ENCODE measurements at places on chromosomes 3 and 15.

DNA sequence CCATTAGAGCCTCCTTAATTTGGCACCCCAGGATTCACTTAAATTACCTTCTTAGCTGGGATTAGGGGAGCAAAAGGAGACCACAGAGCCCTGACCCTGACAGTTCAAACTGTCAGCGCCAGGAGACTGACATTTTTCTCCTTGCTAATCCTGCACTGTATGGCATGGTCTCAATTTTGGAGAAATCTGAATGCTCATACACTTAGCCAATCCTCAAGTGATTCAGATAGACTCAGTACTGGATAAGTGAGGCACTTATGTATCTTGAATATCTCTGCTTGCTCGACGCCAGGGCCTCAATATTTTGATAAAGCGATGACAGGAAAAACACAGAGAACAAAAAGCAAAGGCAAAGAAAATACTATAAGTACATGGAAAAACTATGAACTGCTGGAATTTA, 375.9 kb upstream of the WNT5A start:
- no peak for DNase-seq

DNA sequence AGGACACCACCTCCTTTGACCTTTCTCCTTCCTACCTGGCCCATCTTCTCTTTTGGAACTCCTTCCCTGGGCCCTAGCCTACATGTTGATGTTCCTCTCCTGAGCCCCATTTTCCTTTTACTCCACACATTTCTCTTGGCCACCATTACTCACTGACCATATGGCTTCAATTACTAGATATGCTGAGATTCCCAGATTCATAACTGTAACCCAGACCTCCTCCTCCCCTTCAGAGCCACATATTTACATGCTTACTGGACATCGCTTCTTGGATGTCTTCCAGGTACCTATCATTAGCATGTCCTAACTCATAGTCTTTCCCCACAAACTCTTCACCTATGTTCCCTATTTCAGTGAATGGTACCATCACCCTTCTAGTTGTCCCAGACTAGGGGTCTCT, 24.4 kb upstream of the TRIM59 start:
- peak; percentile 99 for DNase-seq

DNA sequence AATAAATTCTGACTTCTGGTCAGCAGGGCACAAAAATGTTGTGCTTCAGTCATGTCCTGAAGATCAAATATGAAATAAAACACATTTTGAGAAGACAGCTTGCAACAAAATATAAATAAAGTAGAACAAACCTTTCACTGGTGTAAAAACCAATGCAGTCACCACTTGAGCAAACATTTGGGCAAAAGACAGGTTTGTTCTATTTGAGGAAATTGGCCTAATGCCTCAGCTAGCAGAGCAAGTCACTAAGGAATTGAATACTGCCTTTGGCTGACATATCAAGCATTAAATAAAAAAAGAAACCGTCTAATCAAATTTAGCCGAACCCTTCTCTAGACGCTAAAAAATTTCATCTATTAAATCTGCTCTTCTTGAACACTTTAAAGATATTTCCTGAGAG, 475.4 kb upstream of the CNTN3 start:
- DNase-seq: no peak

GRCh38 chr3:69888040-69888942, 111.2 kb upstream of the SAMMSON start:
- DNase-seq: no peak

DNA sequence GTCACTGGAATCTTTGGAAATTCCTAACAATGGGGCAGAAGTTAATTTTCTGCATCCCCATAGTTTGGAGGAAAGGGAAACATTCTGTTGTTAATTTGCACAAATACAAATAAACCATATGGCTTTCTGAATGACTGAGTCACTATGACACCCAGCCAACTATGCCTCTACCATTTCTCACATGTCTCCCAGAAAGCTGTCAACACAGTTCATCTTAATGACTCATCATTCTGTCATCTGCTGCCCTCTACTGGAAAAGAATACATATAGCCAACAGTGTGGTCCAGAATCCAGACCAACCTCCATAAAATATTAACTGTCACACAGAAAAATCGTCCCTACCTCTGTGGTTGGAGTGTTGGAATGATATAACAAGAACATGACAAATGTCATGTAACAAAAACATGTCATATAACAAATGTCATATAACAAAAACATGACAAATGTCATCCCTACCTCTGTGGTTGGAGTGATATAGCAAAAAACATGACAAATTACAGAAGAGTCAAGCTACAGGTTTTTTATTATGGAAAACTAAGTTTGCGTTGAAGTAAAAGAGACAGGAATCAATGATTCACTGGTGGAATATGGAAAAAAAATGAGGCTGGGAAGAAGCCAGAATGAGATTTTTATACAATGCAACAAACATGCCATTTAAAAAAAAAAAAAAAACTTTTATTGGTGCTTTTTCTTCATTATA, 47.7 kb upstream of the GYG1 start:
- peak; percentile 96 for DNase-seq

- peak; percentile 38 for DNase-seq
These were observed 6.7 kb downstream of the PLIN1 start for GRCh38 chr15:89672221-89673164.

- no peak for DNase-seq
These were observed 51.0 kb upstream of the KLF13 start for GRCh38 chr15:31275331-31276262.

DNA sequence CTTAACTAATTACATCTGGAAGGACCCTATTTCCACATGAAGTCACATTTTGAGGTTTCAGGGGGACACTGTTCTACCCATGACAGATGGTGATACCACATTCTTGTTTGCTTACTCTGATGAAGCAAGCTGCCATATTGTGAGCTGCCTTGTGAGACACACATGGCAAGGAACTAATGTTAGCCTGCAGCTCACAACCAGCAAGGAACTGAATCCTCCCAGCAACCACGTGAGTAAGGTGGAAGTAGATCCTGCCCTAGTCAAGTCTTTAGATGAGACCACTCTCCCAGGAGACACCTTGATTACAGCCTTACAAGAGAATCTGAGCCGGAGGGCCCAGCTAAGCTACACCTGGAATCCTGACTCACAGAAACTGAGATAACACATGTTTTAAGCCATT, 160.1 kb downstream of the PDE8A start:
- no peak for DNase-seq

GRCh38 chr3:155339052-155339451, 45.6 kb upstream of the STRIT1 start:
- peak; percentile 48 for DNase-seq

- no peak for DNase-seq
These were observed 39.6 kb downstream of the CORO2B start for GRCh38 chr15:68618394-68618793.

DNA sequence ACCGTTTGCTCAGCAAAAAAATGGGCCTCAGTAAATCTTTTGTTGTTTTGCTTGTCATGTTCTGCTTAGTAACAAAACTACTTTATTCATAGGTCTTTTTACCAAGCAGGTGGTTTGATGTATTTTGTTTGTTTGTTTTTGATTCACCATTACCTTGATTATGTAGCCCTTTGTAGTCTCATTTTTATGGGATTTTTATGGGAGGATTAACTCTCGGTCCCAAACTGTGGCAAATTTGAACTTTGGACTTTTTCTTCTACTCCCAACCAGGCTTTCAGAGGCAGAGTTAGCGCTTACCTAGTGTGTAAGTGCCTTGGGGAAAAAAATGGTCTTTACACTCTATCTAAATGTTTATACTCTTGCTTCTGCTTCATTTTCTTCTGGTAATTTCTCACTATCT, 276.7 kb upstream of the POU1F1 start:
- no peak for DNase-seq

DNA sequence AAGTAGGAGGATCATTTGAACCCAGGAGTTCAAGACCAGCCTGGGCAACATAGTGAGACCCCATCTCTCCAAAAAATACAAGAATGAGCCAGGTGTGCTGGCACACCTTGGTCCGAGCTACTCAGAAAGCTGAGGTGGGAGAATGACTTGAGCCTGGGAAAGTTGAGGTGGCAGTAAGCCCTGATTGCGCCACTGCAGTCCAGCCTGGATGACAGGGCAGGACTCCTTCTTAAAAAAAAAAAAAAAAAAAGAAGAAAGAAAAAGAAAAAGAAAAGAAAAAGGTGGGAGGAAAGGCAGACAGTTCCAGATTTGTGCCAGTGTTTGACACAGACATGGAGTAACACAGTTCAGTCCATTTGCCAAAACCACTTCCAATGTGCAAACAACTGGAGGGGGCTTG, 75.7 kb downstream of the ATP10A start:
- DNase-seq: peak; percentile 44

DNA sequence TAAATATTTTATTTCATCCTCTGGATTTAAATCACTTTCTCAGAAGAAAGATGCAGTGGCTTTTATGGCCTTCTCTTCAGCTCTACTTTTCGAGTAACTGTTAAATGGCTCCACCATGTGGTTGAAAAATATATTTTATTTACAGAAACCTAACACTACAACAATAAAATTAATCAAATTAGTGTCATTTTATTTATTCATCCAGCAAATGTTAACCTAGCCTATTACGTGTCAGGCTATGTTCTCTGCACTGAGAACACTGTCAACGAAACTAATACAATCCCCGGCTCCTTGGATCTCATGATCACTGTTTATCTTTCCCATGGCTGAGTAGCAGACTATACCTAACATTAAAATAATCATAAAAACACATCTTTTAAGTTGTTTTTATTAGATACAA, 148.0 kb upstream of the OSTN start:
- DNase-seq: peak; percentile 51

DNA sequence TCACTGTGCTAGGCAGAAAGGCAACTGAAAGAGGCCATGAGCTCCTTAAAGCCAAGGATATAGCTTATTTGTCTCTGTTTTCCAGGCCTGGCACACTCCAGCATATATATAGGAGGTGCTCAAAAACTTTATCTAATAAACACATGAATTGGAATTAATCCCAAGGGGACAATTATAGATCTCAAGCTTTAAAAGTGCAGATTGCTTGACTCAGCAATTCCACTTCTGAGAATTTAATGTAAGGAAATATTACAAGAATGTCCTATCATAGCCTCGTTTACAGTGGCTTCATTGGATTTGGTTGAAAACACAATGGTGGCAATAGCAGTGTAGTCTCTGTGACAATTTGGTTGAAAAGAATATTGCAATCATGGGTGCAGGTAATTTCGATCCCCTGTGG, 267.3 kb downstream of the SHQ1 start:
- no peak for DNase-seq

GRCh38 chr15:60830479-60830878, 351.5 kb upstream of the ICE2 start:
- peak; percentile 80 for DNase-seq

GRCh38 chr3:178117641-178118040, 418.6 kb upstream of the KCNMB2 start:
- DNase-seq: peak; percentile 42

DNA sequence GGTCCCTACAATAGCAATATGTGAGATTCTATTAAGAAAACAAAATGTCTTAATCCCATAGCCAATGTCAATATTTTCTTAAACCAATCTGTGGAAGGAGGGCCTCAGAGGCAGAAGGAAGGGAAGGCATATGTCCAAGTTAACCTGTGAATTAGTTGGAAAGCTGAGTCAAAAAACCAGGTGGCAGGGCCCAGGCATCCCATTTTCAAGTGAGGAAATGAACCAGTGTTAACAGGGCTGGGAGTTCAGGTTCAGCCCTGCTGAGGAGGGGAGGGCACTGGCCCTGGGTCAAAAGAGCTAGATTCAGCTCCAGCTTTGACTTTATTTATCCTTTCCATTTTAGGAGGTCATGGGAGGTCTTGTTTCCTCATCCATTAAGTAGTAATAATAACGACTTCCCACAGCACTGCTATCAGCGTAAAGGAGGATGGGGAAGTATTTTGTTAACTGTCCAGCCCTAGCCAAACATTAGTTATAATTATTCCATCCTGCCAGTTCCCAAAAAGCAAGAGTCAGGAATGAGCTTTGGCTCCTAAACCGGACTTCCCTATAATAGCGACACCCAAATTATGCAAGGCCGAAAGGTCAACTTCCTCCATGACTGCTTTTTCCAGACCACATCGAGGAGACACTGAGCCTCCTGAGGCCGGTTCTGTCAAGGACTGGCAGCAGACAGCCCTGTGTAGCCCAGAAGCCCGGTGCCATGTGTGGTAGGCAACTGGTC, 3.2 kb downstream of the MASP1 start:
- DNase-seq: no peak

DNA sequence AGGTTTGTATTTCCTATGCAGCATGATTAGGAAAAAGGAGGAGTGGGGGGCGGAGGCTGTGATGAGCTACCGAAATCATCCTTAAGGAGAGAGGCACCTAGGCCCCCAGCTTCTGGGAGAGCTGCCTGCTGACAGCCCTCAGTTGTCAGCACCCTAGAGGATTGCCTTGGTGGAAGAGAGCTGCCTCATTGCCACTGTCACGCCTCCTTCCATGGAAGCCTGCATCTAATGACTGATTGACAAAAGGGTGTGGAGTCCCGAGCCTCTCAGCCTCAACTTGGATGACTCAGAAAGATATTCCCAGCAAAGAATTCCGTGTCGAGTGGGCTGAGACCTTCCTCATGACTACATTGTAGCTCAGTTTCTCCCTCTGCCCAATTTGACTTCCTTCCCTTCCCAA, 320.4 kb upstream of the PROK2 start:
- peak; percentile 41 for DNase-seq

GRCh38 chr15:42650208-42651066, 75.0 kb downstream of the STARD9 start:
- DNase-seq: peak; percentile 89

GRCh38 chr15:88624156-88624970, 3.2 kb downstream of the AEN start:
- peak; percentile 64 for DNase-seq

GRCh38 chr3:165868088-165868487, 30.9 kb upstream of the BCHE start:
- DNase-seq: no peak

Measured in fibroblast of mammary gland (primary cell).